ENCODE measurements at places on chromosomes 1 and 21.

GRCh38 chr21:45064091-45064490 is 10.3 kb upstream of the ADARB1 start:
- no peak for DNase-seq

DNA sequence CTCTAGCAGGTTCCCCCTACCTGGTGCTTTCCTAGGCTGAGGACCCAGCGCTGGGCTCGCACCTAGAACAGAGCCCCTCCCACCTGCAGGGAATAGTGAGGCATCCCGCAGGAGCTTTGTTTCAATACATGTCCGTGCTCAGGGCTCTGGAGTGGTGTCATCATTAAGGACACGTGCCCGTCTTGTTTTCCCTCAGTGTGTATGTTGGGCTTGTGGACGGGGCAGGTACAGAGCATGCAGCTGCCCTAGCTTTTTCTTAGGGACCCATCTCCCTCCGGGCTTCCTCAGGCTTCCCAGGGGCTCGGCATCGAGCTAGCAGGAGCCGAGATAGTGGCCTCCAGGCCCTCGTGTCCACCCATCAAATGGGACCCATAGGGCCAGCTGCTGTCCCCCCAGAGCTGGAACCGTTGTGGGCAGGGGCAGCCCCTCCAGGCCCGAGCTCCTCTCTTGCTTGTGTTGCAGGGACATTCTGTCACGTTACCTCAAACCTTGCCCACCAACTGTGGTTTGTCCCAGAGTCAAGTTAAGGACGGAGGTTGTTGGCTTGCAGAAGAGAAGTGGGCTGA is 3.9 kb downstream of the TMEM201 start:
- DNase-seq, result no peak

GRCh38 chr1:27145934-27146354 is 9.0 kb downstream of the SLC9A1 start:
- no peak for DNase-seq

DNA sequence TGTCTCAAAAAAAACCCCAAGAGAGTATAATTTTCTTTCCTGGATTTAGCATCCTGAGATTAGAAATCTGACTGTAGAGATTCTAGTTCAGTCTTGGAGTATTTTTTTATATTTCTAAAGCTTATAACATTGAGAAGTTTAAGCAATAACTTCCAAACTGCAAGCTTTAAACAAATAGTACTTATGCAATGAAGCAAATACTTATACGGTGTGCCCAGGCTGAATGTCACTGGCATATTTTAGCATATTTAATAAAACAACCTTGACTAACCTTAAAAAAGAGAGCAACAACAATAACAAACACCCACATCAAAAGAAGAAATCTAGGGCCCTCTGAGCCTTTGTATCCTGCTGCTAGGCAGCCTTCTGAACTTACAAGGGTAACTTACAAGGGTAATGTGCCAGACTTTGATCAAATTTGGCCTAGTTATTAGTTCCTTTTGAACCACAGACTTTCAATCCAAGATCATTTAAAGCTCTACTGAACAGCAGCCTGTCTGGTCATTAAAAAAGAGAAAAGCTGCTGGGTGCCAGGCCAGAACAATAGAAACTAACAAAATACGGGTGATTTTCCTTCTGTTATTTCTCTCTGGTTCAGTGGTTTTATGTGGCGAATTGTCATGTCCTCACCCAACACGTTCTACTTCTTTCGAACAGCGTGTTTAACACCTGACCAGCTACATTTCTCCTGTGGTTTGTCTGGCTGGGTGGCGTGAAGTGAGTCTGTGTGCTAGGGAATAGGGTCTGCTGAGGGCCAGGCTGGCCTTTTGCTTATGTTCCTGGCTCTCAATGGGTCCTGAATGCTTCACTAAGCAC is 16.2 kb downstream of the MTOR start:
- DNase-seq, result no peak

- no peak for DNase-seq
These were observed 29.9 kb downstream of the TP53BP2 start for GRCh38 chr1:223815865-223816264.

- no peak for DNase-seq
These were observed 21.0 kb upstream of the ARTN start for GRCh38 chr1:43912607-43913006.

GRCh38 chr1:155968670-155969069 is 9.7 kb downstream of the ARHGEF2 start:
- DNase-seq, result no peak

- DNase-seq, result no peak
These were observed 20.7 kb downstream of the F5 start for GRCh38 chr1:169565335-169566271.

DNA sequence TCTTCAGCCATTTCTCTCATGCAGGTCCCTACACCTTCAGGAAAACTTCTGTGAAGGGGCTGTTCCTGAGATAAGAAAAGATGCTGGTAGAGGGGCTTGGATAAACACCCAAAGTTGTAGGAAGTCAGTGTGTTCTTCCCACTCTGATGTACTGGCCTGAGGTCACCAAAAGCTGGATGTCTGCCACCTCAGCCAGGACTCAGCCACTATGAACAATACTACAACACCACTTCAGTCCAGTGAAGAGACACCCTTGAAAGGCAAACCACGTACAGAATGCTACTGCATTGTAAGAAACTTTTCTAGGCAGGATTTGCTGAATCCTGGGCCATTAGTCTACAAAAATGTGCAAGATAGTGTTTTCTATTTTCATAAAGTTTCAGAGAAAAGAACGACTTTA is 2.4 kb downstream of the PTPN14 start:
- DNase-seq, result no peak

- DNase-seq, result no peak
These were observed 52.6 kb downstream of the ZNF644 start for GRCh38 chr1:90969241-90969640.

- DNase-seq, result no peak
These were observed 153.0 kb downstream of the TNFSF18 start for GRCh38 chr1:172897738-172898137.

- no peak for DNase-seq
These were observed 282.1 kb downstream of the BACH1 start for GRCh38 chr21:29580732-29581285.
